ENCODE measurements at places on chromosomes 3 and 15.

GRCh38 chr3:10816019-10816862, at the start of gene SLC6A11:
TSS of gene SLC6A11 (plus strand) at chr3:10816228. CDS start at chr3:10816266, 38 bp downstream.
- no peak for DNase-seq

DNA sequence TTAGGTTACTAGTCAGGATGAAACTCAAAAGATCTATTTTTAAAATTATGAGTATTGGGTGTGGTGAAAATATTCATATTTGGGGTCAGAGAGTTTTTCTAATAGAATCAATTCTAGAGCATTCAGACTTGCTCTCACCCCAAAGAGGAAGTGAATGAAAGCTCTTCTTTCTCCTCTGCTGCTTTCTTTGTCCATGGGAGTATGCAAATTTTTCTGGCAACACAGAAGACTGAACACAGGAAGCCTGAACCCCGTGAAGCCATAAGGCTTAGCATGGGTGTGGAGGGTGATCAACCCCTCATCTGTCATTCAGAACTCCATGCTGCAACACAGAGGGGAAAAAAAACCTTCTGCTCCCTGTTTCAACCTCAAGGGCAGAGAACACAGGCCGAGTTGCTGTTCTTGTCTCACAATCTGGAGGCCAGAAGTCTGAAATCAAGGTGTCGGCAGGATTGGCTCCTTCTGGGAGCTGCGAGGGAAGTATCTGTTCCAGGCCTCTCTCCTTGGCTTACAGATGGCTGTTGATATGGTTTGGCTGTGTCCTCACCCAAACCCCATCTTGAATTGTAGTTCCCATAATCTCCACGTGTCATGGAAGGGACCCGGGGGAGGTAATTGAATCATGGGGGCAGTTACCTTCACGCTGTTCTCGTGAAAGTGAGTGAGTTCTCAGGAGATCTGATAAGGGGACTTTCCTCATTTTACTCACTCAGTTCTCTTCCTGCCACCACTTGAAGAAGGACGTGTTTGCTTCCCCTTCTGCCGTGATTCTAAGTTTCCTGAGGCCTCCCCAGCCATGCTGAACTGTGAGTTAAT, 33.7 kb upstream of the CD47 start:
- DNase-seq = peak; percentile 97

DNA sequence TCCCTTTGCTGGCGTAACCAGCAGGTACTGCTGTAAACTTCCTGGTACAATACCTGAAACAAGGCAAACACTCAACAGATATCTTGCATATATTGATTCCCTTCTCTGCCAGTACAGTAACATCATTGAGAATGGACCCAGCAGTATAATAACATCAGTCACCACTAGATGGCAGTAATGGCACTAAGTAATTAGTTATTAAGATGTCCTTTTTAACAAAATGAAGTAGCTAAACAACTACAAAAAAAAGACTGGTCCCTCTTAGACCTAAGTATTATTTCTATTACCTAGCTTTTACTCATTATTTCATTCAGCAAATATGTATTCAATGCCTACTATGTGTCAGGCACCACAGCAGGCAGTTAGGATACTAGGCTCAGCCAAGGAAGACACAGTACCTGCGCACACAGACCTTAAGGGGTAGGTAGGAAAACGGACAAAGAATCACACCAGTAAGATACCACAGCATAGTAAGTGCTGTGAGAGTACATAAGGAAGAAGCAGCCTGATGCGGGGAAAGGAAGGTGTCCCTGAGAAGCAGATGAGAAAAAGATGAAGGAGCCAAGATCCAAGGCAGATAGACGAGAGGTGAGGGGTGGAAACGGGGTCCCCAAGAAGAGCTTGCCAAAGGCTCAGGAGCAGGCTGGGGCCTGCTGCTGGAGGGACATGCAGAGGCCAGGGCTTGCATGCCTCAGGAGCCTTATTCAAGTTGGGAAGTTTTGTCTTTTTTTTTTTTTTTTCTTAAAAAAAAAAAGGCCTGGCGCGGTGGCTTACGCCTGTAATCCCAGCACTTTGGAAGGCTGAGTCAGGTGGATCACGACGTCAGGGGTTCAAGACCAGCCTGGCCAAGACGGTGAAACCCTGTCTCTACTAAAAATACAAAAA, 102.7 kb upstream of the CHD2 start:
- peak; percentile 83 for DNase-seq

DNA sequence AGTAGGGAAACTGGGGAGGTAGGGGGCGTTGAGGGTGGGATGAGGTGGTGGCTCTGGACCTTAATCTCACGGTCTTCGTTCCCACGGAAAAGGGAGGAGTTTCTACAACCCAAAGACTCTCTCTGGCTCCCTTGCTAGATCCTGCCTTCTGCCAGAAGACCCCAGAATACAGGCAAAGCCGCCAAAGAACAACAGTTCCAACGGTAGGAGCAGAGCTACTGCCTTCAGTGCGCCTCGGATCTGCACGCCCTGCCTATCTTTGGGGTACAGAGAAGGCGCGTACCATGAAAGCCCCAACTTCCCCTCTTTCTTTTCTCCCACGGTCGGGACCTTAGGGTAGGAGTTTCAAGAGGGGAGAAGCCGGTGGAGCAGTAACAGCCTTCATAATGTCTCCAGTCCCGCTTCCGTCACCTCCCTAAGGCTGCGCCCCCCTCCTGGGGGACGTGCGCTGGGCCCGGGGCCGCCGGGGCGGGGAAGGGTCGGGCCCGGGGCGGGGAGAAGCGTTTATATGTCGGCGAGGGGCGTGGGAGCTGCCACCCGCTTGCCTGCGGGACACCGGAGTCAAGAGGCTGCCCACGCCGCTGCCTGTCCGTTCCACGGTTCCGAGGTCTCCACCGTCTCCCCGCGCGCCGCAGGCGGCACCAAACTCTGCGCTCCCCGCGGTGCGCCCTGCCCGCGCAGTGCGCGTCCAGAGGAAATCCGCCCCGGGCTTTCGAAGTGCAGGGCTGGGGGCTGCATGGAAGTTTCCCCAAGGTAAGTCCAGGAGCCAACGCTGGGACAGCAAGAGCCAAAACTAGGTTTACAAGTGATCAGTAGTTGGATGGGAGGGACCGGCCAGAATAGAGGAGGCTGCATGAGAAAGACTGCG, at the start of gene COL6A6:
COL6A6 (plus strand) TSS at position 533 of the 868 bp plus-strand sequence. CDS start 43,188 bp downstream, outside the sequence.
- DNase-seq = no peak

DNA sequence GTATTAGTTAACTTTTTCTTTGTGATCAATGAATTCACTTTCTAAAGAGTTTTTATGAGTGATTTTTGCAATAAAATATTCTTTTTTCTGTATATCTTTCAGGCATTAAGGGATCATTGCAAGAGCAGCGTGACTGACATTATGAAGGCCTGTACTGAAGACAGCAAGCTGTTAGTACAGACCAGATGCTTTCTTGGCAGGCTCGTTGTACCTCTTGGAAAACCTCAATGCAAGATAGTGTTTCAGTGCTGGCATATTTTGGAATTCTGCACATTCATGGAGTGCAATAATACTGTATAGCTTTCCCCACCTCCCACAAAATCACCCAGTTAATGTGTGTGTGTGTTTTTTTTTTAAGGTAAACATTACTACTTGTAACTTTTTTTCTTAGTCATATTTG, 24.4 kb downstream of the SELENOT start:
- no peak for DNase-seq

DNA sequence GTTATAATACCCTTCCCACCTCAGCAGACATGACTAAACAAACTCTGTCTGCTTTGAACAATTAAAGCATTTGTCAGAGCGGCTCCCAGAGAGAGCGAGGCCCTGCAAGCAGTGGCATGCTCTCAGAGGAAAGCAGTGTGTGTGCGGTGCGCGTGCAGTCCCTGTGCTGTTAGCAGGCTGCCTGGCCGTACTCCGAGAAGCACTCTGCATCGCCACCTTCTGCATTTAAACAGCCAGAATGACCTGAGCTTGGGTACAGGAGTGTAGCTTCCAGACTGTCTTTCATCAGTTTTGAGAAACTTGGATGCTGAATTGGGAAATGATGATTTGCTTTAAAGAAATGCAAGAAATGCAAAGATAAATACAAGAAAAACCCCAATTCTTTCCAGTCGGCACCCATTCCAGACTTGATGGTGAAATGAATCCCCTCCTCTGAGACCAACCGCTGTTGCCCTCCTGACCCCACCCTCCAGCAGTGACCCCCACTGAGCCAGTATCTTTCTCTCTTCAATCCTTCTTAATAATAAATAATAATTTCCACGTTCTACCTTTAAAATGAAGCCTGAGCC, 113.5 kb downstream of the VGLL4 start:
- DNase-seq = no peak

Measured in GM12865 (cell line).